ENCODE measurements at places on chromosomes 16 and 17.

GRCh38 chr16:72198771-72199201 is 26.8 kb upstream of the PMFBP1 start:
- no peak for DNase-seq

- DNase-seq = no peak
Measured at GRCh38 chr17:17151541-17151940, 54.6 kb downstream of the PLD6 start.

GRCh38 chr16:48478393-48478792 is 93.2 kb upstream of the SIAH1 start:
- no peak for DNase-seq

DNA sequence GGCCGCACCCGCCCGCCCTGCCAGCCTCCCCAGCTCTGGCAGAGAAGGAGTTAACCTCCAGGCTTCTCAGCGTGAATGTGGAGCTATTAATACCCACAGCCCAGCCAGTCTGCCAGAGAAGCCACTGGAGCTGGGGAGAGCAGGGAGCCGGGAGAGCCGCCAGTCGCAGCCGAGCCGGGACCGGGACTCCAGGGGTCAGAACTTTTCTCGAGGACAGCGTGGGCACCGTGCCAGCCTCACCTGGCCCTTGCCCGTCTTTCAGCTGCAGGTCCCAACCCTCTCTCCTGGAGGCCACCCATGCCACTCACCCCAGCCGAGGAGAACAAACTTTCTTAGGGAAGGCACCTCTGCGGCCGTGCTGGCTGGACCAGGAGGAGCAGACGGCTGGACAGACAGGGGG is 33.8 kb upstream of the SBK1 start:
- DNase-seq = no peak

DNA sequence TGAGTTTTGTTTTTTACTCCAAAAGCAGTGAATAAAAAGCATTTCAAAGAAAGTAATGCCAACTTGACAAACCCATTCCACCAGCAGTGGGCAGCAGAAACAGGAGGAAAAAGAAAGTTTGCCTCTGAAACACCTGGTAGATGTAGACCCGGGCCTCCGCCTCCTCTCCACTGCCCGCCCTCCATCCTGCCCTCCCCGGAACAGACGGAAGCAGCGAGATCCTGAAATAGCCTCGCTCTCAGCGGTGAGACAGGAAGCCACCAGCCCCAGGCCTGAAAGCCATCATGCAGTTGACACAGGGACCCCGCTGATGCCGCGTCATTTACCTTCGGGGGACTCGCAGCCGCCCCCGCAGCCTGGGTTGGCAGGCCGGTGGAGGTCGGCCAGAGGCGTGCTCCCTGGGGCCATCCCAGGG is 67.8 kb downstream of the C16orf78 start:
- no peak for DNase-seq

- no peak for DNase-seq
Measured at GRCh38 chr16:87560428-87561199, 41.7 kb upstream of the JPH3 start.

DNA sequence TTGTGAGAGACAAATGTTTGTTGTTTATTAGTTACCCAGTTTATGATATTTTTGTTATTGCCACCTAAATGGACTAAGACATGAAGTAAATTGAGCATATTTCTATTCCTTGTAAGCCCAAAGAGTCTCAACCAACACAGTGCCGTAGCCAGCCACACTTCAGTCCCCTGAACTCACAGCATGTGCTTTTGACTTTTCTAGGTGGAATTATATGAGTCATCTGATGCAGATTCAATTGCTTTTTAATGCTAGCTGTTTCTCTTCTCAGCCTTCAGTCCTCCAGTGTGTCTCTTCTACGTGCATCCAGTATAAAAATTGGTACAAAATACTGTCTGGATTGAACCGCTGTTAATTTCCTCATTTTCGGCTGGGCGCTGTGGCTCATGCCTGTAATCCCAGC is 39.0 kb downstream of the IQCK start:
- DNase-seq = no peak

- no peak for DNase-seq
Measured at GRCh38 chr16:86337138-86337537, 173.2 kb upstream of the FOXF1 start.

- no peak for DNase-seq
Measured at GRCh38 chr16:53085369-53085843, 30.6 kb downstream of the CHD9 start.

- no peak for DNase-seq
Measured at GRCh38 chr16:58128711-58129096, 477 bp downstream of the CFAP20 start.

DNA sequence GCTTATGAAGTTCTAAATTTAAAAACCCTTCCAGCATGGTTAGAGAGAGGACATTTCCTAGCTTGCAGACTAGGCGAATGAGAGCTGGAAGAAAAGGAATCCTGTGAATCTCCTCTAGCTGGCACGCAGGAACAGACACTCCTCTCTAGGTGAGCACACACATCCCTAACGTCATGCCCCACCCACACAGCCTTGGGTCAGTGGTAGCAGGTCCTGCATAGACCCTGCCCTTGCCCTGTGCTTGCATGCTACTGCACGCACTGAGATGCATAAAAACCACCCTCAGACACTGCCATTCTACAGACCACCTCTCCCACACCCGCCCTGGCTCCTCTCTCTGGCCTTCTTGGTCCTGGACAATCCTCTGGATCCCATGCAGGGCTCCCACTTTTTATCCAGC is 23.5 kb downstream of the CES1 start:
- no peak for DNase-seq

GRCh38 chr17:82349287-82349701 is 9.8 kb upstream of the TEX19 start:
- DNase-seq = no peak

All from AG04449 (cell line).